NCI-H446 treated with DMSO at 0.1 percent for 48 hours (cell line): ENCODE measurements at places on chromosomes 5 and 9.

GRCh38 chr5:101362067-101362466 is 459.0 kb upstream of the ST8SIA4 start:
- DNase-seq = no peak

GRCh38 chr5:112800891-112801290 is 60.2 kb upstream of the SRP19 start:
- DNase-seq = no peak

- DNase-seq = no peak
Measured at GRCh38 chr5:75368391-75368790, 31.4 kb downstream of the HMGCR start.

DNA sequence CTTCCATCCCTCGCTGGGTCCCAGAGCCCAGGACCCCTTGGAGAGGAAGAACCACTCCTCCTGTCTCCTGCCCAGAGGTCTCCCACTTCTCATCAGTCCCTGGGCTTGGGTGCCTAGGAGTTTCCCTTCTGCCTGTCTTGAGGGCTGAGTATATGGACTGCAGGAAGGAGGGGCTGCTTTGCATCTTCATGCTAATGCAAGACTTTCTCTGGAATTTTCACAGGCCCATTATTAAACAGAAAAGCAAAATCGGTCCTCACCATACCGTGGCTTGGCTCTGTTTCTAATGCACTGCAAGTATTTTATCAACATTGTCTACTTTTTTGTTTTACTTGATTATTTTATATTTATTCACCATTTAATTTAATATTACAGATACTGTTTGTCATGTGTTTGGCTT is 34.5 kb downstream of the TRIO start:
- no peak for DNase-seq
